CD8-positive, alpha-beta memory T cell (primary cell): ENCODE measurements at places on chromosomes 13 and 19. TPM values are rescaled to one million over a fixed set of nuclear protein-coding genes. Genes with fewer than 3 reads are reported as not detected.

The CDX2 gene
- total RNA-seq = not detected

The HIPK4 gene
- not detected for total RNA-seq

The OR10H2 gene
- total RNA-seq = not detected

The CCDC70 gene
- not detected for total RNA-seq

The GPR32 gene
- total RNA-seq = not detected

GRCh38 chr13:103731959-103732358, 665.7 kb upstream of the SLC10A2 start:
- no peak overlapping the region for H3K27ac ChIP-seq
- no peaks in the 10 kb centered on the region for H3K4me1 ChIP-seq
- DNase-seq = no peak
- no peaks in the 10 kb centered on the region for H3K27me3 ChIP-seq
- H3K4me3 ChIP-seq = no peak overlapping the region

GRCh38 chr13:42997381-42997780, 5.3 kb upstream of the EPSTI1 start:
- no peaks in the 10 kb centered on the region for H3K36me3 ChIP-seq
- peaks cover 5% of the 10 kb centered on the region for H3K4me1 ChIP-seq
- no peak overlapping the region for H3K27ac ChIP-seq
- DNase-seq = no peak
- H3K27me3 ChIP-seq = no peaks in the 10 kb centered on the region

DNA sequence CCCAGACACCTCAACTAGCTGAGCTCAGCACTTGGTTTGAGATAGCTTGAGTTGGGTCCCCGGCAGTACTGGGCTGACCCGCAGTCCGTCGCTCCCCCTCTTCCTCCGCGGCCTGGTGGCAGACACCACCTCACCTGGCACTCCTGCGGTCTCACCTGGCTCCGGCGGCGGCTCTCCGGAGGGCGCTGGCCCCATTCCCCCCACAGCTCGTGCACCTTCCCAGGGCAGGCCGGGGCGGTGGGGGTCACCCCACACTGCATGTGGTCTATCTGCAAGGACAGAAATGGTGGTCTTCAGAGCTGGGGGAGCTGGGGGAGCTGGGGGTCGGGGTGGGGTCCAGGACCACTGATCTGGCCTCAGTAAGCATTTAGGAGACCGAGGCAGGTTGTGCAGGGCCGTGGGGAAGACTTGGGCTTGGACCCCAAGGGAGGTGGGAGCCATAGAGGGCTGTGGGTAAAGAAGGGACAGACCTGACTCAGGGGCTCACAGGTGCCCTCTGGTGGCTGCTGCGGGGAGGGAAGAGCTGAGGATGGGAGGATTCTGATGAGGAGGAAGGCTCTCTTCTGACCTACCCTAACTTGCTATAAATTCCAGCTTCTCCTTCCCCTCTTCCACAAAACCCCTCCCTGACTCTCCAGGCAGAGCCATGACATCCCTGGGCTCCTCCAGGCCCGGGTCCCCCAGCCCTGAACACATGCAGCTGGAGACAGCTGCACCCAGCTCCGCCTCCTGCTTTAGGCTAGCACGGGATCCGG, 6.7 kb upstream of the PLIN4 start:
- H3K27me3 ChIP-seq = no peaks in the 10 kb centered on the region
- peak; percentile 46 for DNase-seq
- H3K4me1 ChIP-seq = no peaks in the 10 kb centered on the region
- H3K27ac ChIP-seq = no peak overlapping the region
- H3K36me3 ChIP-seq = no peaks in the 10 kb centered on the region

DNA sequence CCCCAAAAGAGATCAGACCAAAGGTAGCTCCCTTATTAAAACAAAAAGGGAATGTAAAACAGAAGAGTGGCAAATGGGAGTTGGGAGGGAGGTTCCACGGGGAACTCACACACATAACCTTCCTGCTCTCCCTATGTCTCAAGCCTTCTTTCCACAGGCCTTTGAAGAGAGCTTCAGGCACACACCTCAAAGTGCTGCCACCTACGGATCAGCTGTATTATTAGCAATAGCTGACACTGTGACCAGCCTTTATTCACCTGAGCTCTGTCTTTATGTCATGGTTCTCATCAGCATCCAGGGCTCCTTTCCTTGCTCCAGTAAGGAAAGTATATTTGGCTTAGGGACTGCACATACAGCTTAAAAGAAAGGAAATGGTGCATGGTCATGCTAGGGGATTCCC, 11.3 kb downstream of the ZNF571 start:
- no peaks in the 10 kb centered on the region for H3K27me3 ChIP-seq
- no peak overlapping the region for H3K27ac ChIP-seq
- H3K4me1 ChIP-seq = no peaks in the 10 kb centered on the region
- peaks cover 30% of the 10 kb centered on the region for H3K36me3 ChIP-seq
- no peak overlapping the region for H3K4me3 ChIP-seq
- no peak for DNase-seq

DNA sequence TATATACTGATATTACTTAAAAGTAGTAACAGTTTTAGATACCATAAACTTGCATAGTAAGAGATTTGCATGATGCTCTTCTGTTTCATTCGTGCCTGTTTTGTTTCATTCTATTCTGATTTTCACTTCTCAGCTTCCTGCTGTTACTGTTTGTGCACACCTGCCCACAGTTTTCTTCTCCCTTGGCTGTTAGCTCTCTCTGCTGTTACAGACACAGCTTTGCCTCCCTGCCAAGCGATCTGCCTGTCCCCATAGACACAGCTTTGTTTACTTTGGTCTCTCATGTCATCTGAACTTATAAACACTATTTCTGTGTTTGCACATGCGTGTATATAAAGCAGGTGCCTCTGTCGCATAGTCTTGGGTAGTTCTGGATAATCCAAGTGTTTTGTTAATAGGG, 21.4 kb upstream of the UPF3A start:
- no peak overlapping the region for H3K27ac ChIP-seq
- peaks cover 28% of the 10 kb centered on the region for H3K4me1 ChIP-seq
- no peaks in the 10 kb centered on the region for H3K27me3 ChIP-seq

DNA sequence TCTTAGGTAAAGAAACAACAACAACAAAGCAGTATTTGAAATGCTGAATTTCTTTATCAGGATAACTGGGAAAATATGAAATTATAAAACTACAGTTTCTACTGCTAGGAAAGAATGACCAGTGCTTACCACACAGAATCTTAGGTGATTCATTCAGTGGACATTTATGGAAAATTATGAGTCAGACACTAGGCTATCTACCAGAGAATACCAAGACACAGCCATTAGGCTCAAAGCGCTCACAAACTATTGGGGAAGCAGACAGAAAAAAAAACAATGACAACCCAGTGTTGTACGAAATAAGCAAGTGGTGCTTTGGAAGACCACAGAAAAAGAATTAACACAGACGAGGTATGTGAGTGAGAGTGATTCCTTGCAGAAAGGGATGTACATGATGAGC, 1019.5 kb downstream of the PCDH9 start:
- H3K4me1 ChIP-seq = no peaks in the 10 kb centered on the region
- no peak overlapping the region for H3K4me3 ChIP-seq
- no peak for DNase-seq
- H3K36me3 ChIP-seq = no peaks in the 10 kb centered on the region

- DNase-seq = no peak
- no peak overlapping the region for H3K27ac ChIP-seq
- H3K36me3 ChIP-seq = peaks cover 28% of the 10 kb centered on the region
Observed at GRCh38 chr13:36965767-36966166, 33.4 kb downstream of the ALG5 start.

DNA sequence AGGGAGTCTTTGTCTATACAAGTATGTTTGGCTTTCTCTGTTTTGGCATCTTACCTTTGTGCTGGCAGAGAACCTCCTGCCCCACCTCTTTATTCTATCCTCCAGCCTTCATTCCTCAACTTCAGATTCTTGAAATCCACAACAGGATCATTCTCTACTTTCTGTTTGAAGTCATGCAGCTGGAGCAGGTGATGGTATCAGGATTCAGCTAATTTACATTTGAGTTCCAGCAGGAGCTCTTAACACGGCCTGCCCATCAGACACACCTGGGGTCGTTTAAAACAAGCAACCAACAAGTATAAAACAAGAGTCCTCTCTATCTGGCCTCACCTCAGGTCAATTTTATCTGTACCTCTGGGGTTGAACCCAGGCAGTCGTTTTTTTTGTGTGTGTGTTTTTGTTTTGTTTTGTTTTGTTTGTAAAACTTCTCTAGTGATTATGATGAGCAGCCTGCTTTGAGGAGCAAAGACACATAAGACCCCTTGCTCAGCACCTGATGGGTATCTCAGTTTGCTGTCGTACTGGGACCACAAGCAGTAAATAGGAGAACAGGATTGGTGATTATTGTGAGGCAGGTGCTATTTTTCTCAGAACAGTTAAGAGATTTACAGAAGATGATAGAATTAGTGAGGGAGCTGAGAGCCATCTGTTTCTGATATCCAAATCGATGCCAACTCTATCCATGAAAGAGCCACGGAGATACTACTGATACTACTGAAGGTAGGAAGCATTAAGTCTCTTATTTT, 78.4 kb downstream of the GPC6 start:
- H3K4me3 ChIP-seq = no peak overlapping the region
- no peaks in the 10 kb centered on the region for H3K27me3 ChIP-seq
- H3K36me3 ChIP-seq = no peaks in the 10 kb centered on the region
- no peak for DNase-seq
- no peak overlapping the region for H3K27ac ChIP-seq
- H3K4me1 ChIP-seq = no peaks in the 10 kb centered on the region

DNA sequence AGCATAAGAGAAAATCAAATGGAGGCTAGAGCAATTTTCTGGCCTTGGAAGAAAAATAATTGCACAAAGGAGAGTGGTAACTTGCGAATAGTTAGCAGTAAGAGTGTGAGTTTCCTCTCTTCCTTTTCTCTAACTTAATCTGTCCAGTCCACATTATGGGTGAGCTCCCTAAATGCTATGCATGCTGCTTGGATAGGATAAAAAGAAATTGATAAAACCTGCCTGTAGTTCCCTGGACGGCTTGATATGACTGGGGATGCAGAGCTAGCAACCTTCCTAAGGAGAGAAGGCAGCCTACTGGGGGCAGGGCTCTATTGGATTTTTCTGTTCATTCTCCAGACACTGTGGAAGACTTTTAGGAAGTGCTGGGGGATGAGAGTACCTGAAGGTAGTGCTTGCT, 311.3 kb downstream of the LMO7 start:
- H3K4me3 ChIP-seq = no peak overlapping the region
- no peaks in the 10 kb centered on the region for H3K36me3 ChIP-seq
- no peak for DNase-seq
- H3K27ac ChIP-seq = no peak overlapping the region
- no peaks in the 10 kb centered on the region for H3K4me1 ChIP-seq

- H3K4me3 ChIP-seq = peak overlapping the region; percentile 48
- no peaks in the 10 kb centered on the region for H3K36me3 ChIP-seq
- DNase-seq = no peak
- no peaks in the 10 kb centered on the region for H3K27me3 ChIP-seq
- H3K27ac ChIP-seq = no peak overlapping the region
Observed at GRCh38 chr13:24269821-24270220, 39.6 kb upstream of the C1QTNF9 start.

DNA sequence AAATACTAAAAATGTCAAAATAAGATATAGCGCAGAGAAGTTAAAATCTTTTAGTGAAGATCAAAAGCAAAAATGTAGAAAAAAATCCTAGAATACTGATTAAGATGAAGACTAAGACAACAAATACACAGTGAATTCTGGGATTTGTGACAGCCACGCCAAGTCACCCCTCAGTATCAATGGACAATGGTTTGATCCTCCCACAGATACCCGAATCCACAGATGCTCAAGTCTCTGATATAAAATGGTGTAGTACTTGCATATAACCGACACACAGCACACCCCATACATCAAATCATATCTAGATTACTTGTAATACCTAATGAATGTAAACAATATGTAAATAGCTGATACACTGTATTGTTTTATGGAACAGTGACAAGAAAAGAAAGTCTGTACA, 5.9 kb downstream of the MIPEP start:
- H3K4me1 ChIP-seq = peaks cover 5% of the 10 kb centered on the region
- H3K4me3 ChIP-seq = no peak overlapping the region
- H3K27me3 ChIP-seq = no peaks in the 10 kb centered on the region
- peaks cover 14% of the 10 kb centered on the region for H3K36me3 ChIP-seq
